ENCODE measurements at places on chromosomes 12 and 14.

- DNase-seq, result no peak
These were observed 735 bp upstream of the OTX2 start for GRCh38 chr14:56810836-56811592.

DNA sequence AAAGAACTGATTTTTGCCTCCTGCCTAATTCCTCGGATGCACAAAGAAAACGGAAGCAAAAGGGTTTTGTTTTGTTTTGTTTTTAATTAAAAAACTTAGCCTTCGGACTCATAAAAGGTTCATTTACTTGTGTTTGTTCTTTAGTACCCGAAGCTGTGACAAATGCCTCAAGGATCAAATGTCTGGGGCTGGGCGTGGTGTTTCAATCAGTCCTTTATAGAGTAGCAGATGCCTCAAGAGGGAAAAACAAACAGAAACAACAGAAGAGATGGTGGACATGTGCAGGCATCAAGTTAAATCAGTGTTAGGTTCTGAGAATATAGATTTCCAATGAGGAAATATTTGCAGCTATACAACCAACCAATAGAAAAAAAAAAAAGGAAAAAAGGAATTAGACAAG, 1.6 kb upstream of the WIF1 start:
- DNase-seq, result no peak

GRCh38 chr12:52250048-52250990, 17.3 kb downstream of the KRT7 start:
- no peak for DNase-seq

GRCh38 chr12:115870021-115870420, 407.5 kb downstream of the MED13L start:
- no peak for DNase-seq

Data from bone marrow (tissue), 2 donors.